ENCODE measurements at places on chromosomes 3 and 15.

- no peak for DNase-seq
These were observed 119.0 kb downstream of the BBX start for GRCh38 chr3:107641572-107642307.

GRCh38 chr3:30286811-30287210, 319.6 kb upstream of the TGFBR2 start:
- DNase-seq: no peak

DNA sequence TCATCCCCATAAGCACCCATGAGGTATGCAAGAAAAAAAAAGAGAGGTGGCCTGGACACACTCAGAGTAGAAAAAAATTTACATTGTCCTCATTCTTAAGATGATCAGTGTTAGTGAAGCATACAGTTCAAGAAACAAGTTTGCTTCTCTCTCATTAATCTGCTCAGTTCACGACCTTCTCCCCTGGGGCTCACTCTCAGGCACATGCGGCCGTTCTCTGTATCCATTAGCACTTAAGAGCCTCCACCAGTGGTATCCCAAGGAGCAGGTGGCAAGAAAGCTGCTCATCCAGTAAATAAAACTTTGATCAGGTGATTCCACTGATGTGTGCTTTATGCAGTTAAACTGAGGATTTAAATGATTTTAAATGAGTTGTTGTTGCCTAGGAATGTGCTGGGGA, 57.4 kb downstream of the ARHGAP31 start:
- DNase-seq: peak; percentile 46

- no peak for DNase-seq
These were observed 83.5 kb downstream of the FAM81A start for GRCh38 chr15:59521443-59521842.

GRCh38 chr3:152269831-152270734, 1.4 kb downstream of the MBNL1 start:
- peak; percentile 85 for DNase-seq

- peak; percentile 51 for DNase-seq
These were observed 415.4 kb upstream of the RORA start for GRCh38 chr15:61644550-61644949.

DNA sequence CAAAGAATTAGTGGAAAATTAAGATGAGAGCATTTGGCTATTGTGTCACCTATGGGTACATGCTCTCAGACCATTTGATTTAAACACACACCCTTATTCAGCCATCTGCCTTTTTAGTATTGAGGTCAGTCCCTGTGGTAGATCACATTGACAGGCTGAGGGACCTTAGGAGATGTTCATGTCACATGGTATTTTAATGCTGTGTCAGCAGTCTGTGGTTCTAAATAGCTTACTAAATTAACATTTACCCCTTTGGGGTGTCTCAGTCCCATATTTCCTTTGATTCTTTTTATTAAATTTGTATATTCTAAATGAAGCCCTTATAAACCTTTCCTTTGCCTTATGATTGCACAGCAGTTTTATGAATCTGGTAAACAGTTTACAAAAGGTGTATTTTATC, 2.3 kb downstream of the RBM5 start:
- no peak for DNase-seq

DNA sequence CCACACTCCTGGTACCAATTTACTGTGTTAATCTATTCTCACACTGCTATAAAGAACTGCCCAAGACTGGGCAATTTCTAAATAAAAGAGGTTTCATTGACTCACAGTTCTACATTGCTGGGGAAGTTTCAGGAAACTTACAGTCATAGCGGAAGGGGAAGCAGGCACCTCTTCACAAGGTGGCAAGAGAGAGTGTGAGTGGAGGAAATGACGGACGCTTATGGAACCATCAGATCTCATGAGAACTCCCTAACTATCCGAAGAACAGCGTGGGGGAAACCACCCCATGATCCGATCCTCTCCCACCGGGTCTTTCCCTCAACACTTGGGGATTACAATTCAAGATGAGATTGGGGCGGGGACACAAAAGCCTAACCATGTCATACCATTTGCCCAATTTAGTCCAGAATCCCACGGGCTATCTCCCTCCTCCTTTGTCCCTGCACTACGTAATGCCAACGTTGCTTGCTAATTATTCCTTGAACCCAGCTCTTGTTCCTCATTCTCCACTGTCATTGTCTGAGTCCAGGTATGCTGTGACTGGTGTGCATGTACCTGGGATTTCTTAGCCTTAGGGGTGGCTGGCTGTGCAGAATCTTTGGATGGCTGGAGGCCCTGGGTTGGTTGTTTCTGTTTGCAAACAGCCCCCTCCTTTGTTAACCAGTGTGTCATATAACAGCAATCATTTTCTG, 3.4 kb downstream of the PIGZ start:
- no peak for DNase-seq

GRCh38 chr3:22593638-22594037, 609.5 kb upstream of the UBE2E2 start:
- DNase-seq: no peak

- no peak for DNase-seq
These were observed 439.9 kb upstream of the RBMS3 start for GRCh38 chr3:28840976-28841376.

DNA sequence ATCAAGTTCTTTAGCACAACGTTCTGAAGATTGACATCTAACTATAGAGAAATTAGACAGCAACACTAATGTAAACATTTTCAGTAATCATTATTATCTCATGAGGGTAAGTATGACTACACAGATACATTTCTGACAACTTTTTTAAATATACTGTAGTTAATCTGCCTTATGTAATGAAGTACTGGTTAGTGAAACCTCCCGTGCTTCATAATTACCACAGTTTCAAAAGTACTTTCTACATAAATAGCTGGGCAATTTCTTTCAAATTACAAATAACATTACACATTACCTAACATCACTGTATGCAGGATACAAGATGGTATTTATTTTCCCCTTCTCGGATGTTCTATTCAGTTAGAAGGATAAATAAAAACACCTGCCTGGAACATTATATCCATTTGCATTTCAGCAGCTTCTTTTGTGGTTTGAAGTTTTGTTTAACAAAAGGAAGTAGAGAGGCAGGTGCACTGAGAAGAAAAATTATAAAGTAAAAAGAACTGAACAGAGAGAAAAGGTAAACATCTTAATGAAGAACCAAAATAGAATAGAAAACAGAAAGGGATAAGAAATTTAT, 1241.5 kb upstream of the GBE1 start:
- DNase-seq: no peak

DNA sequence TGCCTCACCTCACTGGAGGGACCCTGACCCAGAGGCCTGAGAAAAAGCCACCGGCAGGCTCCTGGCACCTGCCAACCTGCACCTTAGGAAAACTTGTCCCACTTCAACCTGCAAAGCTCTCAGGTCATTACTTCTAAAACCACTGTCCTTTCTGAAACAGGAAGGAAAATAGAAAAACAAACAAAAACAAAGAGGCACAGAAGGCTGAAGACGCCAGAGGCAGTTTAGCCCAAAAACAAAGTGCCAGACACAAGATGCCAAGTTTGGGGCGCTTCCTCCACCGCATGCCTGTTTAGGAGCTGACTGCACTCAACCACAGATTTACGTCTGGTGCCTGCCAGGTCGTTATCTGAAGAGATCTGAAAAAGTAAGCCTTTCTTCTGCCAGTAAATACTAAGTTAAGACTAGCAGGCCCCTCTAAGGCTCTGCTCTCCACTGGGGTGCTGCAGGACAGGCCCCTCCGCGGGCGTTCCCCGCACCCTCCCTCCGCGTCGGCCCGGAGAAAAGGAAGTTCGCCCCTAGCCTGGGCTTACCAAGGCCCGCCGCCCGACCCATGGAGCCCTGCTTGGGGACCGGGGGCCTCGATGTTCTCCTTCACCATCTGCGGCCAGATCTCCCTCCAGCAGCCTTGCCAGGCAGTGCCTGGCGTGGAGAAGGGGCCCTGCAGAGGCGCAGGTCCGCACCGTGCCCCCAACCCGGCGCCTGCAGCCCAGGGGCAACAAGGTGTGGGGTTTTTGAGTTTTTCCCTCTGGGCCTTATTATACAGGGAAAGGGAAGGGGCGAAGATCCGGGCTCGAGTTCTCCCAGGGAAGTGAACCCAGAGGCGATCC, 1.3 kb downstream of the GOLGA8A start:
- no peak for DNase-seq

GRCh38 chr3:15268033-15268631, 62.1 kb downstream of the CAPN7 start:
- DNase-seq: peak; percentile 55

DNA sequence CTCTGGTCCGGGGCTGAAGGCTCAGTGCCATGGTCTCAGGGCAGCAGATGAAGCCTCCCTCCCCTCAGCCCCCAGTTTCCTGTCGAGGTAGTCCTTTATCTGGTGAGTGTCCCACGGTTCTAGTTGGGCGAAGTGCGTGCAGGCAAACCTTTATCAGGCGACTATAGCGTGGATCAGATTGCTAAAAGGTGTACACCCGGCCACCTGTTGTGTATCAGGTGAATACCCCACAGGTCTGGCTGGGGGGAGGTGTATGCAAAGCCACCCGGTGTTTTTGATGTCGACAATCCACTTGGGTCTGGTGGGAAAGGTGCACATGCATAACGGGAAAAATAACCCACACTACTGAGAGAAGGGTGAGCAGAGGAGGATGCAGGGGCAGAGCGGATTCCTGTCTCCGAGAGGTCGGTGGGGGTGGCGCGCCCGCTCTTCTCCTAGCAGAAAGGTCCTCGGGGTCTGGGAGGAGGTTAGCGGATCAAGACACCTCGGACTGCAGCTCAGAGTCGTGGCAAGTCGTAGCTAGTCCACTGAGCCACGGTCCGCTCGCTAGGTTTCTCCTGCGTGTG, 507 bp downstream of the SLC12A6 start:
- DNase-seq: peak; percentile 68

GRCh38 chr3:89098964-89099585, 8.3 kb upstream of the EPHA3 start:
- peak; percentile 34 for DNase-seq

- DNase-seq: no peak
These were observed 36.1 kb upstream of the SLC41A3 start for GRCh38 chr3:126119976-126120375.

DNA sequence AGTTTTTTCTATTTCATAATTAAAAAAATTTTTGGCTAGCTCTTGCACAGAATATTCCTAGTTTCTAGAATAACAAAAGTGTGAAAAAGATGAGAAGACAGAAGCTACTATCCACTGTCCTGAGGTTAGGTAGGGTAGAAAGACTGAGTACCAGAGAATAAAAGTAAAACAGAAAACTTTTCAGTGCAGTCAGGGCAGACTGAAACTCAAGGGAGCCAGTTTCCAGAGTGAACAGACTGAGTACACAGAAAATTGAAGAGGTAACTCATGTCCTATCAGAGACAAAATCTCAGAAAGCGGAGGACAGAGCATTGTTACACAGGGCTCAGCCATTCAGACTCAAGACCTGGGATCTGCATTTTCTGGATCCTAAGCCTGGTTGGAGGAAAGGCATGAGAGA, 8.8 kb upstream of the FBXO40 start:
- DNase-seq: no peak

GRCh38 chr3:66362541-66362941, 138.3 kb downstream of the LRIG1 start:
- no peak for DNase-seq

DNA sequence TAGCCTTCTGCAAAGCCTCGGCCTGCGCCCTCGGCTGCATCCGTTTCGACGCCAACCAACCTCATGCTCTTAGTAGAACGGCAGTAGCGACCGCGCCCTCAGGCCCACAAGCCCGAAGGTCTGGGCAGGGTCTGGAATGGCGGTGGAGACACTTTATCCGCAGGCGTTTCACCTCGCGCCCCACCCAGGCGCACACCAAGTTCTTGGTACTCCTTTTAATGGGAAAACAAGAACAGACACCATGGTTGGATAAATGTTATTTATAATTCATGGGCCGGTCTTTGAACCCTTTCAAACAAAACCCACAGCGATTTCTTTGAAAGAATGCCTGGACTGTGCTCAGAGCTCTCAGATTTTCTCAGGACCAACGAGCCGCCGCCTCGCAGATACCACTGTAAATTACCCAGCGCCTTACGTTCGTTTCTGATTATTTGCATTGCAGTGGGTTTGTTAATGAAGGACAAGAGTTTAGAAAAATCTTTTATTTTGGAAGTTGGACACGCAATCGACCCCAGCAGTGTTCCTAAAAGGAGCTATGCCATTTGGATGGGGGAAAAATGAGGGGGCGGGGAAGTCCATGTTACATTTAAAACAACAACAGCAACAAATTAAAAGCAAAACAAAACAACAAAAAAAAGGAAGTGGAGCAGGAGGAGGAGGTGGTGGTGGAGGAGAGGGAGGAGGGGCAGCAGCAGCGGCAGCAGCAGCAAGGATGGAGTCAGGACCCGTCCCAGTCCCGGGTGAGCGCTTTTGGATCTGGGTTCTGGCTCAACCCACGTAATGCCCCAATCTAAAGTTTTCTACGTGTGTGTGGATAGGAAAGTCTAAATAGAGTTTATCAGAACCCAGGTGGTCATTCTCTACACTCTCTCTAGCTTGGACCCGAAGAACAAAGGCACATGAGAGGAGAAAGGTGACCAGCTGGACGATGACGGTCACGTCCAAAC, 993 bp upstream of the ISL2 start:
- no peak for DNase-seq

GRCh38 chr15:22263738-22264137, 183.4 kb downstream of the OR4M2 start:
- DNase-seq: no peak

DNA sequence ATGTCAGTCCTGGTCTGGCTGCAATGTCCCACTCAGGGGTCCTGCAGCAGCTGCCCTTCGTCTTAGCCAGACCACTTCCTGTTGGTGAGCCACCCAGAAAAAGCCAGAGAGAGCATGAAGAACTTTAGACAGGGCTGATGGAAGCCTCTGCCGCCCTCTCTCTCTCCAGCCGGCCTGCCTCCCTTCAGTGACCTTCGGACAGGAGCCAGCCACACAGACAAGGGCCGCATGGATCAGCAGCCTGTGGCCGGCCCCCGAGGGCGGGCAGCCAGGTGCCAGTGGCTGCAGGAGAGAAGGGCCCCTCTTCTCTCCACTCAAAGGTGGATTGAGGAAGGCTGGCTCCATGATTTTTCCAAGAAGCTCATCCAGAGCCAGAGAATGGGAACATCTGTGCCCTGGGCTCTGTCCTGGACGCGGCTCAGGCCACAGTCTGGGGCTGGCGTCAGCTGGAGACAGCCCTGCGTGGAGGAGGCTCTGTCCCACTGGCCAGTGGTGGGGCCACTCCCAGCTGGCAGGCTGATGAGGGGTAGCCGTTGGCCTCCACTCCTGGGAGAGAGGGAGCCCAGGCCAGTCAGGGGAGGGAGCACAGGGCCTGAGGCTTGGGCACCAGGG, 42.9 kb downstream of the ISG20 start:
- no peak for DNase-seq

GRCh38 chr15:64193971-64194370, 31.1 kb upstream of the PPIB start:
- no peak for DNase-seq

GRCh38 chr3:58120075-58120812, 90.5 kb downstream of the DNASE1L3 start:
- no peak for DNase-seq

GRCh38 chr3:50639055-50639494, 22.1 kb downstream of the MAPKAPK3 start:
- no peak for DNase-seq
